ENCODE measurements at places on chromosomes 1 and 21.

DNA sequence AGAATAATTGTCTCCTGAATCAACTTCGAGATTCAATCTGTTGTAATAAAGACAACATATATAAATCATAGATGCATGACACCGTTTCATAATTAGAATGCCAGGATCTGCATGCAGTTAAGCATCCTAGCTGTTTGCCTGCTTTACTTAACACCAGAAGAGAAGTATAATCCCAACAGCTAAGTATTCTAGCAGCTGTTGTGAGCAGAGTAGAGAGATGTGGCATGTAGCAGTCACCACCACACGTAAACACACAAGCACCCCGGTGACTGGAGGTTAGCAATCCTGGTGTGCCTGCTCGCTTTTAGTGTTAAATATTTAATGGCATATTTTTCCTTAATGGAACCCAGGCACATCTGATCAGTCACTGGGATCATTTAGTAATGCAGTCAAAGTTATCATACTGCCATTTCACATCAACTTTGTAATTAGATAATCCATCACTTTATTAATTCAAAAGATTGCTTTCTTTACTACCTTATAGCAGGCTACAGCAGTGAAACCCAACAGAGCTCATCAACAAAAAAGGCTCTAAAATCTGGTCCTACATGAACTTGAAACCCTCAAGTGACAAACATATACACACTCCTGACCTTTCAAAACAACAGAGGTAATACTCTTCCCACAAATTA, 187.9 kb downstream of the SMYD3 start:
- no peak for DNase-seq

DNA sequence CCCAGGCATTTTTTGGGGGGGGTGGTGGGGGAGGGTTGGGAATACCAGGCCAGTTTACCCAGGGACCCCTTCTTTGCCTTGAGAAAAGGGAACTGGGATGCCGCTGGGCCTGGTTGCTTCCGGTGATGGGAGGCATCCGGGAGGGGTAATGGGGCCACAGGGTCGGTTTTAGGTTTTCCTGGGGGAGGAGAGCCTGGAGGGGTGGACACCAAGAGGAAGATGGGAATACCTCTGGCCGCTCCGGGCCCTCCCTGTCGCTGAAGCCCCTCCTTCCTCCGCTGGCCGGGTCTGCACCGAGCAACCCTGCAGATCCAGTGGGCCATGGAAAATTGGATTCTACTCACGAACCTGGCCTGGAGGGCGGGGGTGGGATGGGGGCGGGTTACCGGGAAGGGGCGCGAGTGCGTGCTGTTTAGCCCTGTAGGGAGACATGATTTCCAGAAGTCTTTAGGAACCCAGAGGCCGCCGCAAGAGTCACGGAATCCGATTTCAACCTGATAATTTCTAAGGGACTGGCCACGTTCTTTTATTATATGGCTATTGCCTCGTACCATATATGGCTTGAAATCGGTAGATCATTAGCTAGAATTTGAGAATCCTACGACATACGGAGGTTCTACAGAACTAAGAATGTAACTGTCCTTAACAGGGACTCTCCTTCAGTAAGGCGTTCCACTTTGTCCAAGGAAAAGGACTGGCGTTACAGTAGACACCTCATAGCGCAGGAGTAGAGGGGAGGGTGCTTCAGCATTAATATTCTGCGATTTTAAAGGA, 749 bp downstream of the AKIRIN1 start:
- DNase-seq = no peak

DNA sequence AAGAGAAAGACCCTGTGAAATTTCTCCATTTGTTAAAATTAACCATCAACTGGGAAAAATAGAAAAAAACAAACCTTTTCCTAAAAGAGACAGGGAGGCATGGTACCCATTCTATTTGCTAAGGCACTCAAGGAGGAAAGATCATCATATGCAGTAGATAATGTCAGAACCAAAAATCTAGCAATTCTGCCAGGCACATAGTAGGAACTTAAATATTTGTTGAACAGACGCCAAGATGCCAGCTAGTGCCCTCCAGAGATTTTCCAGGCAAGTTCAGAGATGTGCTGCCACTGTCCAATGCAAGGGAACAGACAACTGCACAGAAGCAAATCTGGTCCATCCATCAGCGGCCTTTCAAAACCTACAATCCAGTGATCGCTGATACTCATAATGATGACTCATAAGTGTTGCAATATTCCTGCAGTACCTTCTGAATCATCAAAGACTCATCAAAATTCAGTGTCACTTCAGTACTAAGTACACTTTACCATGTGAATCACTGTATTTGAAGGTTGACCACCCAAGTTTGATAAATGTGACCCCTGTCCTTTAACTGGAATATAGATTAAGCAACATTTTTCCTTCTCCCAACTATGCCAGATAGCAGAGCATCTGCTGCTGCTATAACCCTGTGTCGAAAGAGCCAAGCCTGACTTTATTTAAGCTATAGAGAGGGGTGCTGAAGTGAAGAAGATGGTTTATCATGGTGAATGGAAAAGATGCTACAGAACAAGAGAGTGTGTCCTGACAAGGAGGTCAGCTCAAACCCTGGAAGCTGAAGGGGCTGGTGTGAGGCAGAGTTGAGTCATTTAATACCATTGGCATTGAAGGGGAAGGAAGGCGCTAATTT, 99.1 kb downstream of the MT1HL1 start:
- no peak for DNase-seq

DNA sequence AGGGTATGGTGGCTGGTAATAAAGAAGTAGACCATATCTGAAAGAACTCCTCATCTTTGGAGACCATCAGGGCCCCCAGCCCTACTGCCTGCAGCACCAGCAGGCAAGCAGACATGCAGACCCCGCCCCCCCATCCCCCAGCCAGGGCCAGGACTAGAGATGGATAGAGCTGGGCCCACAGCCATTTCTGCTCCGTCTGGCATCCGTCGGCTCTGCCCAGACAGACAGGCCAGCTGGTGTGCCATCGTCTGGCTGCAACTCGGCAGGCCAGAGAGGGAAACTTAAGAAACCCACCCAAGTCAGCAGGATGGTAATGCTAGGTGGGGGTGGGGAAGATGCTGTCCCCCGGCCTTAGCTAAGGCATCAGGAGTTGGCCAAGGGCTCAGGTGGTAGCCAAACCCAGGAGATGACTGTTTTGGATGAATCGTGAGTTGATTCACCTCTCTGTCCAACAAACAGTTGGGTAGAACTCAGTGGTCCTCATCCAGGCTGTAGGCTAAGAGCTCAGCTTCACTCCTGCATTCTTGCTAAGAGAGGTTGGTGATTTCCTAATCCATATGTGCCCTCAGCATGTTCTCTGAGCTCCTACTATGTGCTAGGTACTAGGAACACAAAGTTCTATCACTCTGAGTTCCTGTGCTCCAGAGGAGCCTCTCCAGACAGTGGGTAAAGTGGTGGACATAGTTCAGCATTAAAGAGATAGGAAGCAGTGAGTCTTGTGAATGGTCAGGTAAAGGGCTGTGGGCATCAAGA, 23.2 kb upstream of the TMEM222 start:
- no peak for DNase-seq

GRCh38 chr1:220062629-220063028, 16.3 kb upstream of the EPRS1 start:
- no peak for DNase-seq

GRCh38 chr1:77056525-77056924, 162.7 kb downstream of the PIGK start:
- DNase-seq = no peak

DNA sequence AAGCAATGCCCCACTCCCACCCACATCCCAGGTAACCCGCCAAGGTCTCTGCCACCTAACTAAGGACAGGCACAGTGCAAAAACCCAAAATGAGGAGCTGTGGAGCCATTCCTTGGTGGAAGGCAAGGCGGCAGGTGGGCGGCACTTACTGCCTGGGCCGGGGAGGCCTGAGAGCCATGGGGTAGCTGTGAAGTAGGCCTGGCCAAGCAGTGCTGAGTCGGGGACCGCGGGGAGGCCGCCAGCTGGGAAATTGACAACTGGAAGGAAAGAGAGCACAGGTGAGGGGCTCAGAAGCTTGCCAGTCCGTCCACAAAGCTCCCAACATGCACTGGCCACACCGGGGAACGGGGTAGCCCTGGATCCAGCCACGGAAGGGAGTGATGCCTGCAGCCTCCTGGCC, 85.3 kb downstream of the NPHP4 start:
- no peak for DNase-seq

Measured in cerebellar nuclear complex (tissue), 1 donor.